Forelimb muscle (tissue), 1 donor: ENCODE measurements at places on chromosomes 6 and 20. TPM values are rescaled to one million over a fixed set of nuclear protein-coding genes. Genes with fewer than 3 reads are reported as not detected.

DNA sequence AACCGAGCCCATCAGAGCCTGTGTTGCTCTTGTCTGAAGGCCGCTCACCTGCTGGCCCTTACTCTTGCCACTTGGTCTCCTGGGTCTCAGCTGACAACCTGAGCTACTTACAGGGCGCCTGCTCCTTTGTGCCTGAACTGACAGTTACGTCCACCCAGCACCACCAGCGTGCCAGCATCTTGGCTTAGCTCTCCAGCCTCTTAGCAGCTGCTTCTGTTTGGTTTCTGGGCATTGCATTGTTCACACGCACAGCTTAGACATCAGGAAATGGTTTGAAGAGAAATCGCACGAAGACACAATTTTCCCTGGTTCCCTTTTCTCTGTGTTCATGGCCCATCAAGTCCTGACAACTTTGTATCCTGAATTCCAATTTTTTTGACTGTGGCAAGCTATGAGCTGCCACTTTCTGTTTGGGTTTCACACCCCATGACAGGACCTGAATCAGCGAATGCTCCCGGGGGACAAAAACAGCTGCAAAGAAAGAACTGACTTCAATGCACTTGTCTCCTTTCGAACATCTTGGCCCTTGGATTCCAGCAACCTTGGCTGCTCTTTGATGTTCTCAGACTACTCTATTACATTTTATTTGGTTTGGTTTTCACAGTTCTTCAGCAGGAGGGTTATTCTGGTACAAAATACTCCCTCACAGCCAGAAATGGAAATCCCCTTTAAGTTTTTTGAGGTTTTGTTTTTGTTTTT lies 45.2 kb upstream of the LY86 start:
- DNase-seq: no peak

DNA sequence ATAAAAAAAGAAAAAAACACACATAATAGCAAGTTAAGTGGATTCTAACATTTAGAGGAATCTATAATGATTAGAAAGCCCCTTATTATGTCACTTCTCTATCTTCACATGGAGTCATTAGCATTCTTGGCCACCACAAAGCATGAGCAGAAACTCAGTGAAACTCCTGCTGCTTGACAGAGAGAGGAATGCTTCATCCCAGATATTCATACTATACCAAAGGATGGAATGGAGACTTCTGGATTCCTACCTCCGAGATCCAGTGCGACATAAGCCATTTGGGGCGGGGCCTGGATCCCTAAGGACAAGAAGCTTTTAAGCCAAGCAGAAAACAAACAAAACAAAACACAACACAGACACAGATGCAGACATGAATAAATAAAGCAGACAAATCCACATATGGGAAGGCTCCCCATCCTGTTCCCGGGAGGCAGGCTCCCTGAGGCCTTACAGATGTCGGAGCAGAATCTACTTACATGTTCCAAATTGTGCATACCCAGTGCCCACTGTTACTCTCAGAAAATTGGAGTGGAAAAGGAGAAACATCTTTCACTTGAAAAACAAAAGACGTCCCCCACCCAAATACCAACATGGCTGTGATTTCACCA lies 727.3 kb downstream of the MAFB start:
- DNase-seq: no peak

DNA sequence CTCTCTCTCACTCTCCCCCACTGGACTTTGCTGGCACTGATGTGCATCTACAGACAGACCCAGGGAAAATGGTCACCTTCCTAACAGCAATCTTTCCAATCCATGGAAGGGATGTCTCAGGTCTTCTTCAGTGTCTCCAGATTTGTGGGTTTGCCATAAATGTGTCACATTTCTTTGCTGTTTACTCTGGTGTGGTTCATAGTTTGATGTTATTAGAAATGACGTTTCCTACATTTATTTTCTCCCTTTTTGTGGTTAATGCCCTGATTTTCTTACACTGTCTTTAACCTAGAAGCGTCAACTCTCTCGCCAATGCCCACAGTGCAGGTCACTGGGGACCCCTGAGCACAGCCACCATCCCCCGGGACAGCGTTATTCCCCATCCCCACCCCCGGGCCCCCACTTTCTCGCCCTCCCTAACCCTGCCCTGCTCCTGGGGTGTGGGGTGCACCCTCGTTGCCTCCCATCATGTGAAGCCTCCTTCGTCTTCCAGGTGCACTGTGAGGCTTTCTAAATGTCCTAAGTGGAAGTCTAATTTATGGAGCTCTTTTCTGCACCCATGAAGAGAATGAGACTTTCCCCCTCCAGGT lies 86.5 kb downstream of the YTHDF1 start:
- DNase-seq: no peak

DNA sequence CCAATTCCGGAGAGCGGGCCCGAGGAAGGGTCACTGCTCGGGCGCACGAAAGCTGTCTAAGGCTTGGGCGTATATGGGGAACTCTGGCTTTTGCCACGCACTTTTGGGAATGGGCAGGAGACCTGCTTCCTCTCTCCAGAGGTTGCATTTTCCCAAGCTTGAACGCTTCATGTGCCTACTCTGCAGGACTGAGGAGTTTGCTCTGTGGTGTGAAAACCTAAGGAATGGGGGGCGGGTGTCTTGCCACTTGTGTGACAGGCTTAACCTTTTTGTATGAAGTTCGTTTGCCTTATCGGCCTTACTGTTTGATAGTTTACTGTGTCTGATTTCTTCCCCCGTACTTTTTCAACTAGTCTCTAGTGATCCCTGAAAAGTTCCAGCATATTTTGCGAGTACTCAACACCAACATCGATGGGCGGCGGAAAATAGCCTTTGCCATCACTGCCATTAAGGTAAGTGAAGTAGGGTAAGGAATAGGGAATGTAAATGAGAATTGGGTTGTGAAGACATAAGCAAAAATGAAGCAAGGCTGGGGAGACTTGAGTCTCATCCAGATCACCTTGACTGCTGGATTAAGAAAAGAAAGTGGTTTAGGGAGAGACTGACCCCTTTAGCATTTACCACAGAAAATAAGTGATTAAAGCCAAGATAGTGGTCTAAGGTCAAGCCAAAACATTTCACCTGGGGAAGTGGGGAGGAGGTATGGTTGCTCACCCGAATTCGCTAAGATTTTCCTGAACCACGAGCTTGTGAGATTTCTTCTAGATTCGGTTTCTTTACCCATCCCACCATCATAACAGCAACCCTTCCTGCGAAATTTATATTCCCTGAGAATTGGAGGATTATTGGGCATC lies 627 bp downstream of the RPS18 start:
- DNase-seq: no peak

DNA sequence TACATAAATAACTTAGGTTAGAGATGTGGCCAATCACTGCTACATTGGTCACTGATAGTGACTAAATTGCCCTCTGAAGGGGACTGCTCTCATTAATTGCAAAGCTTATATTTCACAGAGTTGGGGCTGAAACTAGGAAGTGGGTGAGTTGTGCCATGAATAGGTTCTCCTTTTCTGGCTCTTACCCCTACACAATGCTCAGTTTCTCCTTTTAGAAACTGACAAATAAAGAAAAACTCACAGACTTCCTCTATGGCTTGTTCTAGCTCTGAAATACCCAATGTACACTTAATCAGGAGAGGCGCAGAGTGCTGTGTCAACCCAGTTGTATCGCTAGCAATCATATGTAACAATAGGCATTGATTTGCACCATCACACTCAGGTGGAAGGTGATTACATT lies 41.2 kb upstream of the PROKR2 start:
- no peak for DNase-seq

DNA sequence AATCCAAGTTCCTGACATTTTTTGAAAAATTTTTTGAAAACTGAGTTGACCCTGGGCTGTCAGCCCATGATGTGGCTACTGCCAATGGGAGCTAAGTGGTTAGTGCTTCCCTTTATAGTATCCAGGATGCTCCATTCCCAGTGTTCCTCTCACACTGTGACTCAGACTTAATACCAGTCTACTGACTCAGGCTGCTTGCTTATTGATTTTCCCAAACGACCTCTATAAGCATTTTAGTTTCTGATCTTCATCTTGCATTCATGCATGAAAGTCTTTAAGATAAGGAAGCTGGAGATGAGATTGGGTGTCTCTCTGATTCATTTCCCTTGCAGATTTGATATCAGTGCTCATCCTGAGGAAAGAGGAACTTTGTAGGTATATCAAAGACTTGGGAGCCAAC lies 560.0 kb downstream of the TBC1D32 start:
- no peak for DNase-seq

- no peak for DNase-seq
These were observed 23.5 kb upstream of the IRF4 start for GRCh38 chr6:367891-368630.

GRCh38 chr6:211871-212497 lies 80.3 kb upstream of the DUSP22 start:
- no peak for DNase-seq

GRCh38 chr20:17584689-17585088 lies 14.8 kb downstream of the DSTN start:
- peak; percentile 49 for DNase-seq

DNA sequence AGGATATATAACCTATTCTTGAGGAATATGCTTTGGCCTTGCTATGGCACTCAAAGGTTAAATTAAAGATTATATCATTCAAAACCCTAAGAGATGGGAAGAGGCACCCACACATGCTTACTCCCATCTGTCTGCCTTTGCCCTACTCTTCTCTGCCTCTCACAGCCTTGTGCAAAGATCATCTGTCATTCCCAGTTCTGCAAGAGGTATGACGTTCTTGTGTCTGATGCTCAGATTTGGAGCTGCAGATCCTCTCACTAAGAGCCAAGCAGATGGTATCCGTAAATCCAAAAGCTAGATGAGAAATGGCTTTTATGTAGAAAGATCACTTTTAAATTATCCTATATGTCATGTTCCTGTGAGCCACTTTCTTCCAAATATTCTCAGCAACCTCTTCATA lies 112.0 kb downstream of the GPR63 start:
- no peak for DNase-seq

GRCh38 chr6:37483917-37484785 lies 15.5 kb downstream of the CCDC167 start:
- no peak for DNase-seq

GRCh38 chr6:156174031-156174890 lies 602.9 kb upstream of the ARID1B start:
- no peak for DNase-seq

DNA sequence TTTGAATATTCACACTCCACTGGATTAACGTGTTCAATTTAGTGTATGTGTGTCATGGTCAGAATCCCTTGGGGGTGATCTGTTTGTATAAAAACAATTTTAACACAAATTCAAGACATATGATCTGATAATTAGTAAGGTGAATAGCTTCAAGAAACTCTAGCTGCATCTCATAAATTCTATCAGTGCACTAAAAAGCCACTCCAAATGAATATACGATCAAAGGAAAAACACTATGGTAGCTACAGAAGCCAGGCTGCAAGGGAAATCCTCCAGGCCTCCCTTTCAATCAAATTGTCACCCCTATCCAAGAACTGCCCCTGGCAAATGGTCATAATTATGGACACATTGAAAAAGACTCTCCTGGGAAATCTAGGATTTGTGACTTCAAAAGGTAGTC lies 9.4 kb upstream of the RAE1 start:
- no peak for DNase-seq

DNA sequence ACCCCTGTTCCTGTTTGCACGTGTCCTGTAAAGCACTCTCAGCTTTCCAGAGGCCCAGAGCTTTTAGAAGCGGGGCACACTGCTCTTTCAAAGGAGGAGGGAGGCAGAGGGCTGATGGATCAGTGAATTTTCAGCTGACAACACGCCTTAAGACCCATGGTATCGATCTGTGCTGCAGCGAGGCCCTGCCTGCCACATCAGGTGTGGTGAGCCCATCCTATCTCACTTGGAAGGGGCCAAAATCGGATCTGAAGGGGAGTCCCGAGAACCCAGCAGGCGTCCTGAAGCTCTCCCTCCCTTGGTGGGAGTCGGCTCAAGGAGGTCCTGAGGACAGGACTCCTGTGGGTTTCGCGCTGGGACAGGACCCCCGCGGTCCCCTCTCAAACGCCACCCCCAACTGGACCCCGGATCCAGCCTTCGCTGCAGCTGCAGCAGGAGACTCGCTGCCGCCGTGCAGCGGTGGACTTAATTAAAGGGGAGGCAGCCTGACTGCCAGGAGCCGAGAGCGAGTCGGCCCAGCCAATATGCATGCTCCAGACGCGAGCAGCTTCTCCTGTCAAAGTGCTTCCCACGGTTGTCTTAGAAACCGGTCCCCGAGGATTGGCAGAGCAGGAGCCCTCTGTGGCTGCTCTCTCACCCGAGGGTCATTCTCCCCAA lies 580.0 kb upstream of the ZNF337 start:
- no peak for DNase-seq

DNA sequence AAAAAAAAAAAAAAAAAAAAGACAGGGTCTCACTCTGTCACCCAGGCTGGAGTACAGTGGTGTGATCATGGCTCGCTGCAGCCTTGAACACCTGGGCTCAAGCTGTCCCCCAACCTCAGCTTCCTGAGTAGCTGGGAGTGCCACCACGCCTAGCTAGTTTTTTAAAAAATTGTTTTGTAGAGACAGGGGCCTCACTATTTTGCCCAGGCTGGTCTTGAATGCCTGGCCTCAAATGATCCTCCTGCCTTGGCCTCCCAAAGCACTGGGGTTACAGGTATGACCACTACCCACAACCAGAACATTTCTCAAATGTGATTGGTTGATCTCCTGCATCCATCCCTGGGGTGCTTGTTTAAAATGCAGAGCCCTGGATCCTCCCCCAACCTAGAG lies 5.6 kb upstream of the RBCK1 start:
- no peak for DNase-seq

Gene BHLHE23
- polyA plus RNA-seq: not detected

Gene NMBR
- polyA plus RNA-seq: 0.13 TPM

Gene RPS6KA2
- 22.5 TPM for polyA plus RNA-seq

Gene HLA-DMB
- 4.8 TPM for polyA plus RNA-seq

Gene SLC25A27
- 22.4 TPM for polyA plus RNA-seq

Gene MBOAT1
- polyA plus RNA-seq: 3.8 TPM

Gene RBM38
- polyA plus RNA-seq: 61.8 TPM
